ENCODE measurements at places on chromosomes 6 and 20. TPM values are rescaled to one million over a fixed set of nuclear protein-coding genes. Genes with fewer than 3 reads are reported as not detected.

- peaks cover 5% of the 10 kb centered on the region for H3K4me1 ChIP-seq
- no peak for DNase-seq
- no peaks in the 10 kb centered on the region for H3K27me3 ChIP-seq
- H3K36me3 ChIP-seq, result no peaks in the 10 kb centered on the region
- H3K4me3 ChIP-seq, result no peak overlapping the region
- no peak overlapping the region for H3K27ac ChIP-seq
These were observed 51.9 kb downstream of the GRM4 start for GRCh38 chr6:34093854-34094430.

The FOXO3 gene
- total RNA-seq, result 20.2 TPM

The BPIFB4 gene
- total RNA-seq, result not detected

The TEAD3 gene
- 27.0 TPM for total RNA-seq

The SESN1 gene
- total RNA-seq, result 15.0 TPM

- no peak overlapping the region for H3K27ac ChIP-seq
- H3K4me1 ChIP-seq, result no peaks in the 10 kb centered on the region
- H3K27me3 ChIP-seq, result no peaks in the 10 kb centered on the region
- no peak for DNase-seq
- H3K36me3 ChIP-seq, result no peaks in the 10 kb centered on the region
These were observed 278.1 kb upstream of the SASH1 start for GRCh38 chr6:148064406-148065134.

GRCh38 chr20:53346335-53346648 lies 247.3 kb downstream of the ZNF217 start:
- no peak overlapping the region for H3K27ac ChIP-seq
- no peak for DNase-seq
- H3K36me3 ChIP-seq, result no peaks in the 10 kb centered on the region
- H3K4me3 ChIP-seq, result no peak overlapping the region
- H3K4me1 ChIP-seq, result no peaks in the 10 kb centered on the region

All from H1 (cell line).